HepG2 (cell line): ENCODE measurements at places on chromosomes 1 and 21. TPM values are rescaled to one million over a fixed set of nuclear protein-coding genes. Genes with fewer than 3 reads are reported as not detected.

The FAM76A gene
- 15.7 and 18.8 TPM in 2 replicates for total RNA-seq

The NBPF14 gene
- total RNA-seq: 4.5 and 6.0 TPM in 2 replicates

The SLC45A1 gene
- total RNA-seq: not detected in 2 replicates

The CELA2A gene
- not detected in 2 replicates for total RNA-seq

The LRRC3 gene
- total RNA-seq: 3.9 and 4.8 TPM in 2 replicates

The MROH7 gene
- 0.09 TPM in 1 of 2 replicates, not detected in the other for total RNA-seq

The SPOCD1 gene
- 0.08 and 0.24 TPM in 2 replicates for total RNA-seq

The GSTM1 gene
- total RNA-seq: not detected in 2 replicates

The RAB3B gene
- 1.0 and 1.9 TPM in 2 replicates for total RNA-seq

The CSF3R gene
- total RNA-seq: 3.5 and 11.9 TPM in 2 replicates

The RGS13 gene
- total RNA-seq: not detected in 2 replicates

The OR2L13 gene
- total RNA-seq: not detected in 2 replicates

The FAM177B gene
- not detected in 2 replicates for total RNA-seq

The SH2D1B gene
- not detected in 2 replicates for total RNA-seq

The FAM167B gene
- 0.15 and 0.45 TPM in 2 replicates for total RNA-seq

The CD34 gene
- not detected in 2 replicates for total RNA-seq

The C1orf210 gene
- total RNA-seq: 0.49 and 0.52 TPM in 2 replicates

The IGFN1 gene
- total RNA-seq: 0.04 TPM in 1 of 2 replicates, not detected in the other

The RPAP2 gene
- 34.8 and 50.7 TPM in 2 replicates for total RNA-seq
